WTC11 (cell line): ENCODE measurements at places on chromosomes 16 and 17.

DNA sequence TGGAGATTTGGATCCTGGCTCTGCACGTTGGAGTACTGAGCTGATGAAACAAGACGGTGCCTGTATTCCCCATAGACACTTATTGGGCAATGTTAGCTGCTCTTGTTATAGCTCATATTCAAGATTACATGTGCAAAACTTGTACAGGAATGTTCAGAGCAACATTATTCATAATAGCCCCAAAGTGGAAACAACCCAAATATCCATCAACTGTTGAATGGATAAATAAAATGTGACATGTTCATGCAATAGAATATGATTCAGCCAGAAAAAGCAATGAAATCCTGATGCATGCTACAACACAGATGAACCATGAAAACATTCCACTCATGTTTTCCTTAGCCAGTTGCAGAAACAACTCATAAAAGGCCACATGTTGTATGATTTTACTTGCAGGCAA is 5.7 kb upstream of the SDR42E1 start:
- no peak for DNase-seq

DNA sequence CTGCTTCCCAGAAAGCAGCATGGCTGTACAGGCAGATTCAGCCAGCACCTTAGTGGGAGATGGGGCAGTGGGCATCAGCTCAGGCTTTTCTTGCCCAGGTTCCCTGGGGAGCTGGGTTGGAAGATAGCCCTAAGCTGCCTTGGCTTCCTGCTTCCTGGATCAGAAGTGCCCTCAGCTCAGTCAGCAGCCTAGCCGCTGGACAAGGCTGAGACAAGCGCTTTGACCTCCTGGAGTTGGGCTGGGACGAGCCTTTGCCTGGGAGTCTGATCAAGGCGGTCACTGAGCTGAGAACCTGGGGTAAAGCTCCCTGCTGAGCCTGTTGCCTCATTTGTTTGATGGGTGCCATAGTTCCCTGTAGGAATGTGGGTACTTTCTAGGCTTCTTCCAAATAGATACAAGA is 190.0 kb downstream of the RAB11FIP4 start:
- no peak for DNase-seq

DNA sequence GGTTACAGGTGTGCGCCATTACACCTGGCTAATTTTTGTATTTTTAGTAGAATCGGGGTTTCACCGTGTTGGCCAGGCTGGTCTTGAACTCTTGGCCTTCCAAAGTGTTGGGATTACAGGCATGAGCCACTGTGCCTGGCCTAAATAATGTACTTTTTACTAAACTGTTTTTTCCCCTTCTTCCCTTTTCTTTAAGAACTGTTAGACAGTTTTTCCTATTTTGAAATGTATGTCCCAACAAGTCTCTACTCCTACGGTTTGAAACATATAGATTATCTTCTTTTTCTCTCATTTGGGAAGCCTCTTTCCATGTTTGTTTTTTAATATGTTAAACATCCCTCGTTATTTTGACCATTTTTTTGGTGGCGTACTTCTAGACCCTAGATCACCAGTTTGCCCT is 9.6 kb downstream of the UTP18 start:
- no peak for DNase-seq

- DNase-seq, result no peak
Measured at GRCh38 chr17:55261311-55261710, 3.4 kb upstream of the HLF start.

- DNase-seq, result no peak
Measured at GRCh38 chr16:69188716-69189115, 1.8 kb downstream of the SNTB2 start.

- DNase-seq, result peak; percentile 74
Measured at GRCh38 chr17:51046514-51047384, 73.9 kb downstream of the SPAG9 start.

GRCh38 chr17:4433515-4434031 is at the start of gene SPNS3:
Gene SPNS3 (plus strand): TSS chr17:4433940. CDS start chr17:4433968, 28 bp downstream.
- DNase-seq, result no peak

DNA sequence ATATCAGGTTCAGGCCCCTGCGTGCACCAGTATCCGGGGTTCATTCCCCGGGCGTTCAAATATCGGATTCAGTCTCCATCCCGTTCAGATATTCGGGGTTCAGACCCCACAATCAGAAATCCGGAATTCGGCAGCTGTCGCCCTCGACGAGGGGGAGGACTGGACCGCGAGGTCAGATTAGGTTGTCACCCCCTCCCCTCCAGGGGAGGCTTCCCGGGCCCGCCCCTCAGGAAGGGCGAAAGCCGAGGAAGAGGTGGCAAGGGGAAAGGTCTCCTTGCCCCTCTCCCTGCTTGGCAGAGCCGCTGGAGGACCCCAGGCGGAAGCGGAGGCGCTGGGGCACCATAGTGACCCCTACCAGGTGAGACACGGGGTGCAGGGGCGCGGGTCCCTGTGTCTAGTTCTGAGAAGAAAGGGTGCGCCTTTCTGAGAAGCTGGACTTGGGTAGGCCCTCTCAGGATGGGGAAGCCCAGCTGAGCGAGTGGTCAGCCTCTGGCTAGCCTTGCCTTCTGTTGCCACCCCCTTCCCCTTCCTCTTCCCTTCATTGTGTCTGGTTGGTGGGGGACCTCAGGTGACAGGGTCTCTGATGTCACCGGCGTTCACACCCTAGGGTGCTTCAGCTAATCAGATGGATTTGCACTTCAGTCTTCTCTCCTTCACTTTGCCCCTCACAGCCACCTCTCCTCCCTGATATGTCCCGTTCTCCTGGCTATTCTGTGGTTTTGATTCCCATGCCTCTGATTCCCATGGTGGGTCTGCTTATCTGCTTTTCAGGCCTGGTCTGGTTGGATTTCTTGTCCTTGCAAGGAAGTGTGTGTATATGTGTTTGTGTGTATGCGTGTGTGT is 844 bp downstream of the TAOK2 start:
- no peak for DNase-seq

DNA sequence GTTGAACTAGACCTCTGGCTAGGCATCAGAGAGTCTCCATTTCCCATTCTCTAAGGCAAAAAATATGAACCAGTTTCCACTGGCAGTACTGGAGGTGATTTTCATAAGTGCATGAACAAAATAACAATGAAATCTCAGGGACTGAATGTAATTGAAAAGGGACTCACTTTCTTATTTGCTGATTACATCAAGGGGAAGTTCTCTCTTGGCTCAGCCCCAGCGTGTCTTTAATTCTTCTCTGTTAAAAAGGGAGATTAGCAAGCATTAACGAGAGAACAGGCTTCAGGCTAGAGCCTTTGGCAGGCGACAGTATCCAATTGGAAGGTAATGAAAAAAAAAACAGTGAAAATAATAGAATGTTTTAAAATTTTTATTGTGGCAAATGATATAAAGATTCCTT is 34.0 kb upstream of the ADAMTS18 start:
- no peak for DNase-seq

- DNase-seq, result no peak
Measured at GRCh38 chr16:64159976-64160375, 961.9 kb downstream of the CDH11 start.

DNA sequence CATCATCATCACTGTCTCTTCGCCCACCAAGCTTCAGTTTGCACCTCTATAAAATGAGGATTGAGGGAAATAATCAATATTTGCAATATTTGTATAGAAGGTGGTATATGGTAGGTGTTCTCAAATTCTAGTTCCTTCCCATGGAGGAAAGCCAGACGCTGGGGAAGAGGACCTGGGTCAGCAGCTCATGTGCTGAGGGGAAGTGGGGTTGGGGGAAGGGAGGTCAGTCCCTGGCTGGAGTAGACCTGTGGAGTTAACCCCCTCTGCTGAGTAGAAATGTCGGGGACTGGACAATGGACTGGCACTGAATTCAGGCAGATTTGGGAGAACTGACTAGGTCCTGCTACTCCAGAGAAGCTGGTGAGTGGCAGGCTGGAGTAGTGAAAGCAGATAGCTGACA is 12.8 kb upstream of the ITGB3 start:
- DNase-seq, result no peak

DNA sequence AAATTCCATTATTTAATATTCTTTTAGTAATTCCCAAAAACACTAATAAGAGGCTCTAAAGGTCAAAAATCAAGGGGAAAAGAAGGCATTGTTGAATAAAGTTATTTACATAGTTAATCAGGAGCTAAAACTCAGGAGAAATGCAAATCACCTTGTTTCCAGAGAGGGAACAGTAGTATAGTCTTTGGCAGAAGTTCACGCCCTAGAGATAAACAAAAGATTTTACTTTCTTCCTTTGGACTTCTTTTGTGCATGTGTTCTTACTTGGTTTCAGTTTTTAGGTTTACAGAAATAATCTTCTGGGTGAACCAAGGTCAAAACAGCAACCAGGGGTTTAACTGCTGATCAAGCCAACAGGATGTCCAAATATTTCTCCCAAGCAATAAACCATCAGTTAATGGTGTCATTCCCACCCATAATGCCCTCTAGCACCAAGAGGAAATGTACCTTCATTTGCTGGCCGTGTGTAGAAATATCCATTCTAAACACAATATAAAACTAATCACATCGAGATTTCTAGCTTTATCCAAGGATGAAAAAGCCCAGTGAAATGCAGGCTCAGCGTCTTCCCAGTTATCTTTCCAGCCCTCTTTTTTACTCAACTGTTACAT is 518.8 kb upstream of the SOX9 start:
- no peak for DNase-seq

- DNase-seq, result no peak
Measured at GRCh38 chr17:42361781-42362186, 26.5 kb downstream of the STAT3 start.

DNA sequence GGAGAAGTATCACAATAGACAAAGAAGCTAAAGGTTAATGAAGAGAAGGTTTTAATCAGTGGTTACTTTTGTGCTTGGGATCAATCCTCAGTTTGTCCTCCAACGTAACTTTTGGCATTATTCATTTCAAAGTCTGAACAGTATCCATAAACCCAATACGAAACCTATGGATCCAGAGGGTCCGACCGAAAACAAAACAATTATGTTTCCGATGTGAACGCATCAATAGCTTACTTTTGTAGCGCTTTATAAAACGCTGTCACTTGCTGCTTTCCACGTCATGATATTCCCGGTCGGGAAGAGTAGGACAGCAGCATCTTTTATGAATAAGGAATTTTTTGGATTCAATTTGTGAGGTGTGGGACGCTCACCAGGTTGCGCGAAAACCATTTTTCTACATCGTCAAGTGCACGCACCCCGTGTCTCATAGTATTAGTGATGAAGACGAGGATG is 383.8 kb downstream of the ZFHX3 start:
- DNase-seq, result no peak

- DNase-seq, result no peak
Measured at GRCh38 chr17:74235040-74235581, 21.7 kb downstream of the TTYH2 start.

DNA sequence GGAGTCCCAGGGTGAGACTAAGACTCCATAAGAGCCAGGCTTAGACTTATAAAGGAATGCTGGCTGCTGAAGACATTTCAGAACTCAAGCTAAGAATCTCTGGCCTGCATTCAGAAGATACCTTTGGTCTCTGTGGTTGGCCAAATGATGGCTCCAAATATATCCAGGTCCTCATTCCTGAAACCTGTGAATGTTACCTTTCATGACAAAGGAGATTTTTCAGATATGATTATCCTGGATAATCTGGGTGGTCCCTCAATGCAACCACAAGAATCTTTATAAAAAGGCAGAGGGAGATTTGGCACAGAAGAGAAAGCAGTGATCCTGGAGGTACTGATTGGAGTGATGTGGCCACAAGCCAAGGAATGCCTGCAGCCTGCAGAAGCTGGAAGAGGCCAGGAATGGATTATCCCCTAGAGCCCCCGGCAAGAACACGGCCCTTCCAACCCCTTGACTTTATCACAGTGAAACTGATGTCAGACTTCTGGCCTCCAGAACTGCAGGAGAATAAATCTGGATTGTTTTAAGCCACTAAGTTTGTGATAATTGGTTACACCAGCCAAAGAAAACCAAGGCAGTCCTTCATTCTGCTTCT is 253.3 kb downstream of the SLC39A11 start:
- DNase-seq, result no peak

- no peak for DNase-seq
Measured at GRCh38 chr16:10923650-10924214, 18.5 kb downstream of the DEXI start.

DNA sequence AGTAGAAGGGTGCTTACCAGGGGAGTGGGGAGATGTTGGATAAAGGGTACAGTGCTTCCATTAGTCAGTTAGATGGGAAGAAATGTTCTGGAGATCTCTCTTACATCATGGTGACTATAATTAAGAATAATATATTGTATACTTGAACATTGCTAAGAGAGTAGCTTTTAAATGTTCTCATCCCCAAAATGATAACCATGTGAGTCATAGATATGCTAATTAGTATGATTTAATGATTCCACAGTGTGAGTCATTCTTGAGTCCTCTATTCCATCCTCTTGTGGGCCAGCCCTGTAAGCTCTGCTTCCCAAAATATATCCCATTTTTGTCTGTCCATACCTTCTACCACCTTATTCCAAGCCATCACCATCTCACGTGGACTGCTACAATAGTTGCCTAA is 80.6 kb upstream of the CDH11 start:
- DNase-seq, result no peak

DNA sequence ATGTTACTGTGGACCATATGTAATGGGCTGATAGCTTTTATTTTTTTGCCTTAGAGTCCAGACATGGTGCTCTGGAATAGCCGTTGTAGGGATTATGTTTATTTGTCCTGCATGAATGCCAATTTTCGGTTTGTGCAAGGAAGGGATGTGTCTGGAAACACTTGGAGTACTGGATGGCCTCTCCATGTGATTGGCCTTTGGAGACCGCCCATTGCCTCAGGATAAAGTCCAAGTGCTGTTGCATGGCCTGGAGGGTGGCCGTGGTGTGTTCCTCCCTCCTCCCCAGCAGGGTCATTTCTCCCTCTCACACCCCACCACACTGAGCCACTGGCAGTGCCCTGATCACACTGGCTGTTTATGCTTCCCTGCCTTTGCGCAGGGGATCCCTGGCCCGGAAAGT is 93.9 kb downstream of the MSI2 start:
- no peak for DNase-seq

GRCh38 chr17:8940866-8941471 is 24.5 kb downstream of the PIK3R5 start:
- no peak for DNase-seq

DNA sequence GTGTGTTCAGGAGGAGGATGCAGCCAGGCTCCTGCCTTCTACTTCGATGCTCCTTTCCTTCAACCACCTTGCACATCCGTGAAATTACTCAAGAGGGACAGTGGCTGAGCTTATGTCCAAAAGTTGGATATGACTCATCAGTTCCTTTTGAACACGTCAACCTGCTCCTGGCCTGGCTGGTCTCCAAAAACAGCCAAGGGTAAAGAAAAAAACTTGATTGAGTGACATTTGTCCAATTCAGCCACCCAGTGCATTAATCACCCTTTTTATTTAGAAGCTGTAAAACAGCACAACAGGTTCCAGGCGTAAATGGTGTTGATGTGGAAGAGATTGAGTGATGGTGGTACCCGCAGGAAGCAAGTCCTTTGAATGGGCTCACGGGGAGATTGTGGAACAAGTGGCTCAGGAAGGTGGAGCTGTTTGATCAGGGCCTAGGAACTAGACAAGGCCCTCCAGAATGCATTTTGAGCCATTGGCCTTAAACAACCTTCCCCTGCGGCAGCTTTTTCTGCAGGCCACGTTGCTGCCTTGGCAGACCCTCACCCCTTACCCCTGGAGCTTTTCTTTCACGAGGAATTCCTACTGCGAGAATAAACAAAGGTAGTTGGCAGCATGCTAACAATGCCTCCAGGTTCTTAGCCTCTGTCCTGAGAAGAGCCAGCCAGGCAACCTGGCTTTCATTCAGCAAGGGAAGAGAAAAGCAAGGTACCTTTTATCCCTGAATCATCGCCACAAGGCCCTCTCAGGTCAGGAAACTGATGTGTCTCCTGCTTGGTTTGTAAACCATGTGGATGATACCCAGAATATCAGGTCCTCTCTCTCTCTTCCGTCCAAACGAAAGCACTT is 173.3 kb upstream of the CACNG5 start:
- DNase-seq, result no peak
